ENCODE measurements at places on chromosomes 5 and 9.

- no peak for DNase-seq
Observed at GRCh38 chr5:68562308-68562707, 346.8 kb downstream of the PIK3R1 start.

GRCh38 chr9:12640016-12640587 lies 53.1 kb upstream of the TYRP1 start:
- DNase-seq, result no peak

- DNase-seq, result peak; percentile 73
Observed at GRCh38 chr5:139561655-139562451, 714 bp downstream of the UBE2D2 start.

GRCh38 chr9:136853596-136854112 lies 1.5 kb downstream of the MAMDC4 start:
- DNase-seq, result no peak

- peak; percentile 63 for DNase-seq
Observed at GRCh38 chr5:14593326-14594021, 11.9 kb downstream of the OTULINL start.

GRCh38 chr5:88142636-88142885 lies 126.1 kb downstream of the TMEM161B start:
- no peak for DNase-seq

DNA sequence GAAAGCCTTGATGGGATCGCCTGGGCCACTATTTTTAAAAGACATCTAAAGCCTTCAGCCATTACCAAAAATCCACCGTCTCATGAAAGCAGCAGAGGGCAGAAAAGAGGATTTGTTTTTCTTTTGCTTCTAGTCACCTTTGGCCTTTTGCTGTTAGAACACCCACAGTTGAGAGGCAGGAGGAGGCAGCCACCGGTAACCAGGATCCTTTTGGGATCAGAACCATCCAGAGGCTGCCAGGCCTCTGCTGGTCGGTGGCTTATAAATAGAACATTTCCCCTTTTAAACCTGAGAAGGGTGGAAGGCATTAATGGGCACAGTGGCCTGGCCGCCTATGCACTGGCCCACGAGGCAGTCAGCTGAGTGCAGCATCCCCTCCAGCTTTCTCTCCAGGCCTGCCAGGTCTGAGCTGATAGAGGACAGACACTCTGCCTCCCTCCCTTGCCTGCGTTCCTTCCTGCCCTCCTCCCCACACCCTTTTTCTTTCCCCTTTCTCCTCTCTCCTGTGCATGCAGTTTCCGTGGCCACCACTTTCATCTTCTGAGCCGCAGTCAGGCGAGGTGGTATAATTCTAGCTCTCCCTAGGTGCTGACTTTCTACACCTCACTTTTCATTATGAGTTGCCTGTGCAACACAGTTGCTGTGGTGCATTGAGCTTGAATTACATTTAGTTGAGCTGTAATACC lies 253.4 kb downstream of the ARHGAP26 start:
- DNase-seq, result peak; percentile 55

- no peak for DNase-seq
Observed at GRCh38 chr9:127983847-127984289, 3.1 kb upstream of the EEIG1 start.

GRCh38 chr9:34396276-34397214 lies 19.8 kb upstream of the MYORG start:
- DNase-seq, result no peak

- no peak for DNase-seq
Observed at GRCh38 chr5:179415291-179416060, 70.2 kb upstream of the ADAMTS2 start.

- no peak for DNase-seq
Observed at GRCh38 chr5:148864113-148864841, 37.9 kb downstream of the ADRB2 start.

- no peak for DNase-seq
Observed at GRCh38 chr5:172668594-172669071, 27.6 kb downstream of the NEURL1B start.

DNA sequence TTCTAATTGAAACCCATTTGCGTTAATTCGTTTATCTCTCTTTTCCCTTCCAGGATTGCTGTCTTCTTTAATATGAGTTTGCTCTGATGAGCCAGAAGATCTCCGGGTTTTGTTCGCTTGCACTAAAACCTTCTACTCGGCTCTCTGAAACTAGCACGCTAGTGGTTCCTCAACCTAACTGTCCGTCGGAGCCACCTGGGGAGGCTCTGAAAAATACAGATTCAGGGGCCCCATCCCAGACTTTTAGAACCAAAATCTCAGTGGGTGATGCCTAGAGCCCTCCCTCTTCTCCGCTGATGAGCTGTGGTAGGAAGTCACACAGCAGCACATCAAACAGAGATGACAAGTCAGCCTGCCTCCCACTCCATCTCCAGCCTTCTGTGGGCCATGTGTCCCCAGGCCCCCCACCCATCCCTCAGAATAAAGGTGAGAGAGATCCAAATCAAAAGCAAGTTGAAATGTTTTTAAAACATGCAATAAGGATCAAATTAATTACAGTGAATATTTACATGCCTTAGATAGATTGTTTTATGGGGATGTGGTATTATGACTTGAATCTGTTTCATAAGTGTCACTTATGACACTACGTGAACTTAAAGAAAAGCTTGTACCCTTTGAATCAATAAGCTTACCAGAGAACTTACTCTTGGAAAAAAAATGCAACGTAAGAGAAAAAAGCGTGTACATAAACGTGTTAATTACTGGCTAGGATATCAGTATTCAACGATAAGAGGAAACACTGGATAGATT lies 16.4 kb downstream of the FCN2 start:
- DNase-seq, result no peak

DNA sequence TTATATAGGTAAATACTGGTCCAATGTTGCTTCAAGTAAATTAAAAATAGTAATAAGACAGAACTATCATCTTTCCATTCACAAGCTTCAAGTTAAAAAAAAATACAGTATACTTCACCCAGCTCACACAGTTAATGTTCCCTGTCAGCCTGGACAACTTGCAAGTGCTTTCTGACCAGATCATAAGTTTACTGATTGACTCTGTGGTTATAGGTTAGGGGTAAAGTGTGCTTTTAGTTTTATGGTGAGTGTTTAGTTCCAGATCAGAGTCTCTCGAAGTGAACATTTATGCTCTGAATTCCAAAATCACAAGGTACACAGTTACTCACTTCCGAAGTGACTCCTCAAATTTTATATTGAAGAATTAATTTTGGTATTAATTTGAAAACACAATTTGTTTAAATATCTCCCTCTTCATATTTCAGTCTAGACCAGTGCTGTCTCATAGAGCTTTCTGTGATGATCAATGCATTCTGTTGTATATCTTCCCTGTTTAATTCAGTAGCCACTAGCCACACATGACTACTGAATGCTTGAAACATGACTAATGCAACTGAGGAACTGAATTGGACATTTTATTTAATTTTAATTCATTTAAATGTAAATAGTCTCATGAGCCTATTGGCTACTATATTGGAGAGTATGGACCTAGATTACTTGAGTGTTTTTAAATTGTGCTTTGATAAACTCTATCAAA lies 90.7 kb downstream of the MEF2C start:
- no peak for DNase-seq

- DNase-seq, result no peak
Observed at GRCh38 chr9:98808875-98809274, 1.4 kb downstream of the GALNT12 start.

DNA sequence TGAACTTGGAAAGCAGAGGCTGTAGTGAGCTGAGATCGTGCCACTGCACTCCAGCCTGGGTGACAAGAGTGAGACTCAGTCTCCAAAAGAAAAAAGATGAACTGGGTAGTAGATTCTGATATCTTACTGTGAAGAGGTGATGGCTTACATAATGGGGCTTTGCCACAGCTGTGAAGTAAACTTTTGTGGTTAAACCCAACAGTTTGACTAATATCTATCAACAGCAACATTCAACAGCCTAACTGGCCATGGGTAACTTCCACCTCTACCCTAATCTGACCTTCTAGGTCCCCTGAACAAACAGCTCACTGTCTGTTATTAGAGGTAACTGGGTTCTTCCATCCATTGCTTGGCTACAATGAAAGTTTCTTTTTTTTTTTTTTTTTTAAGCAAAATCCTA lies 52.1 kb downstream of the TLE1 start:
- no peak for DNase-seq

GRCh38 chr9:130172161-130172857 lies at the start of gene NCS1:
Gene NCS1, plus strand, starts transcription at chr9:130172404. Its CDS starts 260 bp downstream, at chr9:130172664.
- peak; percentile 54 for DNase-seq

GRCh38 chr9:128253140-128253990 lies 22.4 kb downstream of the GOLGA2 start:
- DNase-seq, result no peak

GRCh38 chr5:139460455-139460854 lies 2.1 kb downstream of the ECSCR start:
- no peak for DNase-seq

DNA sequence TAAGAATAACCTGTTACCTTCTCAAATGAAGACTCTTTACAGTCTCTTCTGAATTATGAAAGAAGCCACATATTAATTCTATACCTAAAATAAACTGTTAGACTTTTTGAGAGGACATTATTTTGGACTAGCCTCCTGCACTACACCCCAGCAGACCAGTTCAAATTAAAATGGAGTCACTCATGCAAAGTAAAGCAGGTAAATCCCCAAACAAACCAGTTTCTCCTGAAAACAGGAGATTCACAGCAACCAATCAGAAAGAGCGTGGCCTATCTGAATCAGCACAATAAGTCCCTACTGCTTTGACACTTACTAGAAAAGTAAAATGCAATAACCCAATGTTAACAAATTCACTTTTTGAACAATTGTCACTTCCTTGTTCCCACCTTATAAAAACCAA lies 58.8 kb downstream of the PTBP3 start:
- no peak for DNase-seq

GRCh38 chr5:169125571-169125970 lies 175.4 kb downstream of the SLIT3 start:
- no peak for DNase-seq

- no peak for DNase-seq
Observed at GRCh38 chr9:90085633-90086032, 480.8 kb downstream of the GADD45G start.

GRCh38 chr5:138951986-138952735 lies 77.0 kb upstream of the LRRTM2 start:
- DNase-seq, result no peak

GRCh38 chr9:35726931-35727330 lies 5.1 kb downstream of the TLN1 start:
- DNase-seq, result peak; percentile 65

GRCh38 chr5:67963789-67964519 lies 251.6 kb upstream of the PIK3R1 start:
- no peak for DNase-seq

DNA sequence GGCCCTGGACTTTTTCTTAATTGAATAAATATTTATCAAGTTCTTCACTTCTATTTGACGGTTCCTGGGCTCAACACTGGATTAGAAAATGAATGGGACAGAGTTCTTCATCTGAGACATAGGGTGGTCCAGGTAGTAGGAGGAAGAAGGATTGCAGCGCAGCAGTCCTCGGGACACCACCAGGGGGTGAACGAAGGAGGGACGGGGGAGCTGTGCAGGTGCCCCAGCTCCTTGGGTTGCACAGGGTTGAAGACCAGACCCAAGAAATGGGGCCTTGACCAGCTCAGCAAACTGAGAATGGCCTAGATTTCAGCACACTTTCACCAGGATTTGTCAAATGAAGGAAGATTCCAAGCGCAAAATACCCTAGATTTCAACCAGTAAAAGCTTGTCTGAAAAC lies 29.5 kb downstream of the ABL1 start:
- DNase-seq, result no peak

- DNase-seq, result no peak
Observed at GRCh38 chr5:93954421-93955069, 213.1 kb upstream of the POU5F2 start.

- no peak for DNase-seq
Observed at GRCh38 chr5:135694012-135694411, 115.2 kb upstream of the CXCL14 start.

DNA sequence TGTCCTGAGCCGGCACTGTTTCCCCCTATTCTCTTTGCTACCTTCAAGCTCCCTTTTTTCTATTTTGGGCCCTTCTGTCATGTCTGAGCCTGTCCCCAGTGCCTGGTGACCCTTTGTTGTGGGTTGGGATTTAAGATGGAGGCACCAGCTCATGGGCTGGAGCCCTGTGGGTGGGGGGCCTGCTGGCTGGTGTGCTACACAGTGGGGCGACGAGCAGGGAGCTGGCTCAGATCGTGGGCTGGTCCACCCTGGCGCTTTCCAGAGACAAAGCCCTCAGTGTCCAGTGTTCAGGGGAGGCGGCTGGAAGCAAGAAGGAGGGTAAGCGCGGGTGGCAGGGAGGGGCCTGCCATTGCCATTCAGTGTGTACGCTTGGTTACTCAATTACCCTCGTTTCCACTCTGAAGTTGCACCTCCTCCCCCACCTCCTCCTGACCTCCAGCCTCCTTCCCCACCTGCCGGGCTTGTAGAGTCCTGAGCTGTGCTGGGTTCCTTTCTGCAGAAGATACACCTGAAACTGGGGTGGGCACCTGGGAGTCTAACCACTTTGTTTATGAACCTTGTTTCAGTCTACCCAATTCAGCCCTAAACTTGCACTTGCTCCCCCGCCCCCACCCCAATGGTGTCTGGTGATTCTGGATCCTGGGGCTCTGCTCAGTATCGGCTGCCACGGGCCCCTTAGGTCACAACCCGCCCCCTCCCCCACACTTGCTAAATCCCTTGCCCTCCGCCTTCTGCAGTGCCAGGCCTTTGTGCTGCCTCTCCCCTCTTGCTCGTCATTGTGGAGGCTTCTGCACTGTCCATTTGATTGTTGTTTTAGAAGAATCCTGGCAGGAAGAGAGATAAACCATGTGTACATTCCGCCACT lies 49.9 kb downstream of the MVB12B start:
- no peak for DNase-seq

GRCh38 chr9:32854271-32854670 lies 70.9 kb downstream of the TMEM215 start:
- no peak for DNase-seq

DNA sequence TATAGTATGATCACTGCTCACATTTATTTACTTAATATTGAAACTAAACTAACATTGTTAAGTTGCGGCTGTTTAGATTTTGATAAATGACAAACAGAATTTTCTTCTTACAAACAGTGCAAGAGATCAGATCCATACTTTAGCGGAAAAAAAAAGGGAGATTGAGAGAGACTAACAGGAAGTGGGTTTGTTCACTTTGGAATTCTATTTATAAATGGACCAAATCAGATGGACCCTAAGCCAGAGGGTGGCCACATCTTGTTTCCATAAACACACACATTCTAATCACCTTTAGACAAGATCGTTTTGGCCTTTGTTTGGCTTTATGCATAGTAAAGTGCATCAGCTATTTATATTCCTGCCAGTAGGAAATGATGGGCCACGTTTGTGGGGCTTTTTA lies 381.4 kb upstream of the CD180 start:
- no peak for DNase-seq

DNA sequence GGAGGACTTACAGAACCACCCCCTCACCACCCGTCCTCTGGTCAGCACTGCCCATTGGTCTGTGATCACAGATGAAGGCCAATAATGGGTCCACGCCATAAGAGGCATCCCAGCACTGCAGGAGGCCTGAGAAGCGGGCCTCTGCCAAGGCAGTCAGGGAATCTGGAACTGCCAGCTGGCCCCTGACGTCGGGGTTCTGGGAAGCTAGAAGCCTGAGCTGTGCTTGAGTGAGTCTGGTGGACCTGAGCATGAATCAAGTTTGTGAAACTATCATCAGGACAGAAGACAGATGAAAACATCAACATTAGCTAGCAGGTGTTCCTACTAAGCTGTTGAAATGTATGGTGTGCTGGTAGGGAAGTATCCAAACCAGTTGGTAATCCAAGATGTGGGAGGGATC lies 7.8 kb downstream of the ANGPTL2 start:
- DNase-seq, result no peak
